Activated T-cell treated with anti-CD3 and anti-CD28 coated beads for 24 hours (primary cell): ENCODE measurements at places on chromosomes 11 and 22.

DNA sequence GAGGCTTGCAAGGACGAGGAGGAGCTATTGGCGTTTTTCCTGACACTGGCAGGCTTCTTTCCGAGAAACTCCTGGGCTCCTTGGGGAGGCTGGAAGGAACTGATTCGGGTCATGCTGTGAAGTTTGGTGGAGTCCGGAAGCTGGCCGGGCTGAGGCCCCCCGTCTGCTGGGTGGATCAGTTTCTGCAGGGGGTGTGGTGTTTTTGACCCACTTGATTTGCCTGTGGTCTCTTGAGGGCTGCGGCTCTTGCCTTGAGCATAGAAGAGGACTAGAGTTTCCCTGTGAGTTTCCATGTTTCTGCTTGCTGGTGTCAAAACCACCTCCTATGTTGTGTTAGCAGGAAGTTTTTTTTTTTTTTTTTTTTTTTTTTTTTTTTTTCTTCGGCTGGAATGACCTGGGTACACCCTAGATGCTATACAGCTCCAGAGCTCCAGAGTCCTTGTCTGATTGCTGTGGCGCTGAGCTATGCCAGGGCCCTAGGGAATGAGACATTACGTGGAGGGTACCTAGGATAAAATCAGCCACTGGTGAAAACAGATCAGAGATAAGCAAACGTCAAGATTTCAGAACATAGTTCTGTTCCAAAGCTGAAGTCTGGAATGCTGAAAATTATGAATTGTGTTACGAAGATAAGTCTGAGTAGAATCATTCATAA is 728 bp downstream of the TBC1D22A start:
- no peak for DNase-seq

GRCh38 chr11:87179621-87180020 is 141.9 kb downstream of the TMEM135 start:
- no peak for DNase-seq

- no peak for DNase-seq
These were observed 2.3 kb upstream of the PNPLA5 start for GRCh38 chr22:43894122-43894521.

DNA sequence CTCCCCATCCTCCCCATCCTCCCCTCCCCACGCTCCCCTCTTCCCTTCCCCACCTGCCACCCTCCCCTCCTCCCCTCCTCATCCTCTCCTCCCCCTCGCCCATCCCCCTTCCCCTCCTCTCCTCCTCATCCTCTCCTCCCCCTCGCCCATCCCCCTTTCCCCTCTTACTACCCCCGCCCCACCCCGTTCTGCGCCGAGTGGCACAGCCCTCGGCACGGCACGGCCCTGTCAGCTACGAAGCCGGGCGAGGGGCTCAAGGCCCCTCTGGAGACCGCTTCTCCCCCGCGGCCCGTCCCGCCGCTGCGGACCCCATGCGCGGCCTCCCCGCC is 449.9 kb downstream of the OPCML start:
- DNase-seq: no peak

GRCh38 chr11:76206327-76207081 is at the start of gene WNT11:
Gene WNT11, minus strand, starts transcription at chr11:76206502. Its CDS starts 95 bp downstream, at chr11:76206407.
- no peak for DNase-seq

GRCh38 chr11:57426439-57426928 is 437 bp downstream of the SLC43A3 start:
- DNase-seq: peak; percentile 20

DNA sequence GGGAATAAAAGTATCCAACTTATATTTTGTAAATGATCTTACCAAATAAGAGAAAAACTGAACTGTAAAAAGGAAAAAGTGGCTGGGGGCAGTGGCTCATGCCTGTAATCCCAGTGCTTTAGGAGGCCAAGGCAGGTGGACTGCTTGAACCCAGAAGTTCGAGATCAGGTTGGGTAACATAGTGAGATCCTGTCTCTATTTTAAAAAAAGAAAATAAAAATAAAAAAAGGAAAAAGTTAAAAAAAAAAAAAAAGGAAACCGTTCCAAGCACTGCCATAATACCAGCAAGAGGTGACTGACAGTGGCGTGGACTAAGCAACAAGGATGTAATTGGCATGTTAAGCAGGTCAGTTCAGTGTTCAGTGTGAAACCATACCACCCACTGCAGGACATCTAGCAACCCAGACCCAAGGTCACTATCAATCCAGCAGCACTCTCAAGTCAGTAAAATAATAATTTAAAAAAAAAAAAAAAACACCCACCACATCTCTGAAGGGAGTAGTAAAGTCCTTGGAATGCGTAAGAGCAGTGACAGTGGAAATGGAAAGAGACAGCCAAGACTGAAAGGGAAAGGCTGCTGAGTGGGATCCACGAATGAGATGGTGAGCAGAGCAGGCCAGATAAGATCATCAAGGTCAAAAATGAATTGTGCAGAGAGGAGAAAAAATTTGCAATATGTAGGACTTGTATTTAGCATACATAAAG is 43.6 kb downstream of the MAPK1 start:
- DNase-seq: no peak

GRCh38 chr22:19942157-19943081 is 801 bp upstream of the TXNRD2 start:
- no peak for DNase-seq

DNA sequence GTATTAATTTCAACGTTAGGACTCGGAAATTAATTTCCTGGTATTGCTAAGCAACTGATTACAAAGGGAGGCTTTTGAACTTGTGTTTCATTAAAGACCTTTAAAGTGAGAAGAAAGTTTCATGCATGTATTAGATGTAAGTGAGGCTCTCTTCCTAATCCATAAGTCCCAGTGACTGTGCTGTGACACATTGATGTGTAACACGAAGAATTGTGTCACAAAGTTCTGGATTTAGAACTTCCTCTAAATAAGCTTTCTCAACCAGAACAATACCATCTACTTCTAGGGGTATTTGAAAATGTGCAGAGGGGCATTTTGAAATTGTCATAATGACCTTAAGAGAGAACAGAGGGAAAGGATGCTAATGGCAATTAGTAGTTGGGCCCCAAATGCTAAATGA is 14.4 kb downstream of the DCUN1D5 start:
- DNase-seq: no peak

DNA sequence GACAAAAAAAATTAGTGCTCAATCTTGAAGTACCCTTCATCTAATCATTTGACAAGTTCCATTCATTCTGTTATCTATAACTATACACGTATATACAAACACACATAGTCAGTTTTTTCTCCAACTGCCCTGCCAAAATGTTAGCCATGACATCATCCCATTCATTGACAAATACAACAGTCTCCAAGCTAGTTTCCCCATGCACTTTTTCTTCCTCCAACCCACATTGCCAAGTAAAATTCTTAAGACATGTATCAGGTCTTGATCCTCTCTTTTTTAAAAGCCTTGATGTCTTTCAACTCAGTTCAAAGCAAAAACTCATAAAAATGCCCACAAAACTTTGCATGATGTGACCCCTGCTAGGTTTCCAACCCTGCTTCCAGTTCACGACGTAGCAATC is 58.1 kb downstream of the DDI1 start:
- no peak for DNase-seq

DNA sequence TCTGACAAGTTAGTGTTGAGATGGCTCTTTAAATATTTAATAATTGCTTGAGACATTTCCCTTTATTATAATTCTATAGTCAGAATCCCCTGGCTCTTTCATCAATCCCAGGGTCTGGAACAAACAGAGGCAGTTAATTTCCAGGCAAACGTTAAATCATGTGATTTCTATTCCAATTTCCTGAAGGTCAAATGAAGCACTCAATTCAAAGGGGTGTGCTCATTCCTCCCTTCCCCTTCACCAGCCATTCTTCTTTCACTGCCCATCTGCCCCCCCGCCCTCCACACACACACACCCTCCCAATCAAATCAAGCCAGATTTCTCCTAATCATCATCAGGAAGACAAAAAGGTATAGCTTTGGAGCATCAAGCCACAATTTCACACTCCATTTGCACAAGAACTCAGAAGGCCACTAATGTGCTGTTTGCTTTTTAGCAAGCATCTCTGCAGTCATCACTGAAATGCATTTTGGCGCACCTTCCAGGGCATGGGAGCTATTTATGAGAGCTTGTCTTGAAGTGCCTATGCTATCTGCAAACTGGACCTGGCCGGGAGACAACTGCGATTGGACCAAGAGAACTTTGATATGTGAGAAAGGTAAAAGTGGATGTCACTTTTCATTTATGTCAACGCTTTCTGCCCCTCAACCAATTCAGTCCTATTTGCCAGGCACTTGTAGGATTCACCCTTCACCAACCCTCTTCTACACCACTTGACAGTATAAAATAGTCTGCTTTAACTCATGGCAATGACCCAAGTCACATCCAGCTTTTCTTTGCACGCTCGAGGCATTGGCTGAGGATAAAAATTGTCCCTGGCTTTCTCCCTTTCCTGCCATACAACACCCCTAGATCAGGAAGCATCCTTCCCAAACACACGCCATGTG is 315.1 kb upstream of the API5 start:
- DNase-seq: no peak

- no peak for DNase-seq
These were observed 1283.5 kb downstream of the LRRC4C start for GRCh38 chr11:40175980-40176379.

DNA sequence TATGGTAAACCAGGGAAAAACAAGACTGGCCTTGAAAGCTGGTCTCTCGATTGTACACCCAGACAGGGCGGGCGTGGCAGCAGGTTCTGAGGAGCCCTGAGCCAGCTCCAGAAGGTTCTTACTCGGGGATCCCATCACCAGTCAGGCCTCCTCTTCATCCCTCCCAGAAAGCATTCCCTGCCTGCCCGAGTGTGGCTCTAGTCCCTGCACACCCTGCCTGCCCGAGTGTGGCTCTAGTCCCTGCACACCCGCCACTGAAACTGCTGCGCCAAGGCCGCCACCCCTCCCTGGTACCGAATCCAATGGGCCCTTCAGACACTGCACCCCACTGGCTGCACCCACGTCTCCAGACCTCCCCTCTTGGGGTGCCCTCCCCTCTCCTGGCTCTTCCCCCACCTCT is 30.1 kb downstream of the KIAA0930 start:
- DNase-seq: no peak

DNA sequence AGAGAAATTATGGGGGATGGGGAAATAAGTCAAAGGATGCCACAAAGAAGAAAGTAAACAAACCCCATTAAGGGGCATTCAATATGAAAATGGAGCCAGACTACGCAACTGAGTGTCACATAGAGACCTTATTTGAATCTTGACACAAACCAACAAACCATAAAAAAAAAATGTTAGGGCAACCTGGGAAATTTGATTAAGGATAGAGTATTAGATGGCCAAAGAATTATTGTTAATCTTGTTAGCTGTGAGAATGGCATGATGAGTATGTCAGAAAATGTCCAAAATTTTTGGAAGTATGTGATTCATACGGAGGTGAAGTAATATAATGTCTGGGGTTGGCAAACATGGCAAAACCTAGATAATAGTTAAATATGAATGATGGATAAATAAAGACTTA is 322.1 kb upstream of the MPPED2 start:
- DNase-seq: no peak

- no peak for DNase-seq
These were observed 28.1 kb upstream of the P2RY2 start for GRCh38 chr11:73189723-73190556.

GRCh38 chr22:37626556-37627075 is 12.9 kb upstream of the SH3BP1 start:
- DNase-seq: no peak

- no peak for DNase-seq
These were observed 96.2 kb downstream of the PDE2A start for GRCh38 chr11:72578051-72578450.

GRCh38 chr11:60143768-60144167 is 39.1 kb downstream of the MS4A6A start:
- DNase-seq: no peak

DNA sequence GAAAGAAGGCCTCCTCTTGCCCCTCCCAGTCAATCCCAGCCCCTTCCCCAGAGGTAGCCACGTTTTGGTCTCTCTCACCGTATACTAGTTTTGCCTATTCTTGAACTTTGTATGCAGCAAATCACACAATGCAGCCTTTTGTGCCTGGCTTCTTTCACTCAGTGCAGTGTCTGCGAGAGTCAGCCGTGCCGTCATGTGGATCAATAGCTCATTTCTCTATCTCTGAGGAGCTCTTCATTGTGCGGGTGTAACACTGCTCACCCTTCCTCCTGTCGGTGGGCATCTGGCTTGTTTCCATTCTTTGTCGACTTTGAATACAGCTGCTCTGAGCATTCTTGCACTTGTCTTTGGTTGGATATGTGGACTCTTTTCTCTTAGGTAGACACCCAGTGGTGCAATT is 146.5 kb downstream of the CACNA1I start:
- no peak for DNase-seq

DNA sequence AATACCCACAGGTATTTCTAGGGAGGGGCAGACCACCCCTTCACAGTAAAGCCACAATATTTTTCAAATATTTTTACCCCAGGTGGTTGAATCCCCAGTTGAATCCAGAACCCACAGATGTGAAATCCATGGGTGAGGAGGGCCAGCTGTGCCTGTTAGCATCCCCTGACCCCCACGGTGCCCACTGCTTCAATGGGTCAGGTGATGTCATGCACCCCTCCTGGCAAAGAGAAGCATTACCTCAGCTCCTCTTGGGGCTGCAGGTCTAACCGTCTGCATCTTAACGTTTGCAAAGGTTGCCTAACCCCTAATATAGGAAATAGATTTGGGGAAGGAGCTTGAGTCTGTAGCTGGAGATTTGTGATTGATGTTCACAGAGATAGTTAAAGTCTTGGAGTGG is 24.7 kb upstream of the IL17RA start:
- no peak for DNase-seq
